CD4-positive, alpha-beta T cell treated with Interleukin-1 beta for 1 hour (primary cell): ENCODE measurements at places on chromosomes 12 and 14.

- no peak for DNase-seq
Measured at GRCh38 chr12:118288174-118288573, 84.5 kb downstream of the TAOK3 start.

GRCh38 chr12:33988197-33988805 lies 34.0 kb upstream of the ALG10 start:
- no peak for DNase-seq

- DNase-seq = no peak
Measured at GRCh38 chr12:50482571-50482970, 22.2 kb upstream of the DIP2B start.

DNA sequence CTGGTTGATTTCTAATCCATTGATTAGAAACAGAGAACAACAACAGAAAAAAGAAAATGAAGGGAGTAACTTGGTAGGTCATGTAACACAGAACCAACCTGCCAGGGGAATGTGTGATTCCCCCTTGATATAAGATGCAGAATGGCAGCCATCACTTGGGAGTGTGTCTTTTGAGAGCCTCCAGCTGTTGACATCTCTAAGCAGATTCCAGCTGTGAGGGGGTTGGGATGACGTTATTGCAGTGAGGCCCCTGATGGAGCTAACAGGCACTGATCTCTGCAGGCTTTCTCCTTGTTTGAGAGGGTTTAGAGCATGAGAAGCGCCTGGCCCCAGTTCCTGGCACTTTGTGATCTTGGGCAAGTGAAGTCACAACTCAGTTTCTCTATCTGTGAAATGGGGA lies 124.9 kb downstream of the PELI2 start:
- no peak for DNase-seq

DNA sequence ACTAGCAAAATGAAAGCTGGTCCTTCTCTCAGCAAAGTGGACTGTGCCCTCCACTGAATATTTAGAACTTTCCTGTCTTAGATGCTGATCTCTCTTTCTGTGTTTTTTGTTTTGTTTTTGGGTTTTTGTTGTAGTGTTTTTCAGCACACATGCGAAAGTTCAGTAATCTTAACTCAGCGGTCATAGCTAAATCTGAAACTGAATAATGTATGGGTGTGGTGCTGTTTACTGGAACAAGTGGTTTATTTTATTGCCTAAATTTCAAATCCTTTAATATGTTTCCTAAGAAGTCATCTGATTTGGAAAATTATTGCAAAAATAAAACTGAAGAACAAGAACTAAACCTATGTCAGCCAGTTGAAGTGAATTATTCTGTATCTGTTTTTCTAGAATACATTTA lies 116.0 kb upstream of the LRIG3 start:
- DNase-seq = no peak

DNA sequence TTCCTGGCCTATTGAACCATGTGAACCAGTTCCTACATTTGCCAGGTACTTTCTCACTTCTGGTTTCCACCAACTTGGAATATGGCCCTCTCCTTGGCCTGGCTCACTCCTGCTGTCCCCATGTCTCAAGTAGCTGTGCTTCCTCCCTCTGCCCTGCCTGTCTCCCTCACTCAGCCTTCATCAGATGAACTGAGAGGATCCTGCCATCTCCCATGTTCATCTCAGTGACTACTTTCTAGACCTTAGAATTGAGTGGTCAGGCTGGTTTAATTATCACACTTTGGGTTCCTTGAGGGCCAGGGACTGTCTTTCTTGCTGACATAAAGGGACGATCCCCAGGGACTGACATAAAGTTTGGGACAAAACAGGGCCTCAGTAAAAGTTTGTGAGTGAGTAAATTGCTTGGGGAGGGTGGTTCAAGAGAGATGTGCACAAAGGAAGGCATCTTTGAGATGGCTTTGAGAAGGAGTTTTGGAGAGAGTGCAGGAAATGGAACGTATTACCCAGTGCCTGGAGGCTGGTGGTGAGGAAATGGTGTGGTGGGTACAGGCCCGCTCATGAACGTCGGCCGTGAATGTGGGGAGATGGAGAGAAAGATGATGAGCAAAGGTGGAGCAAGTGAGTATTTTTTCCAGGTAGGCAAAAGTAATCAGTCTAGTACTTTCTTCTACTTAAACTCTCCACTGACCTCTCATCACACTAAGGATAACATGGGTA lies 20.8 kb downstream of the DYRK2 start:
- DNase-seq = no peak

DNA sequence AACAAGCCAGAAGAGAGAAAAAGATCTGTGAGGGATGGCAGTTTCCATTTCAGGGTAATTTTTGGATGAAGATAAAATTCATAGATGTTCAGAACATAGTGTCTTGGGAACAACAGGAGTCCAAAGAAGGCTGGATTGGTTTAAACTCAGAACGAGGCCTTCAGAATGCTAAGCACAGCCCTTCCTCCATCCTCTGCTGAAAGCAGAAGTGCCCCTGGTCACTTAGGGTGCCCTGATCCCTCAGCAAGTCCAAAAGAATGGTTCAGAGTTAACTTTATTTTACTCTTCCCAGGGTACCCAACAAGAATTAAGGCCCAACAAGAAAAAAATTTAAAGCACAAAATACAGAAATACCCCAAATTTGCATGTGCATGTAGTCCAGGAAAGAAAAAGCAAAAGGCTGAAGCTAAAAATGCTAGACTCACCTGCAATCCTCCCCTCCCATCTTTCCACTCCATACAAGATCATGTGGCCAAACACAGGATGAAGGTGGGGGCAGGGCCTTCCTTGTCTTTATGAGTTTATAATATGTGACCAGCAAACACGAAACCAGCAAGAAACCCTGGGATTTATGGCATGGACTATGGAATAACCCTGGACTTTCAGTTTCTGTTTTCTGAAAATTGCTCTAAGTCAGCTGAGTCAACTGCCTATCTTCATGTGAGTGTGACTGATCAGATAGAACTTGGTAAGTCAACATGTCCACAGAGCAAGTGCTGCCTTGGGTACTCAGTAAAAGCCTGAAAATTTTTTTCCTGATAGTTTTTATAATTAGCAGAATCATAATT lies 21.2 kb downstream of the MAX start:
- DNase-seq = no peak

- no peak for DNase-seq
Measured at GRCh38 chr14:31230573-31230958, 23.0 kb upstream of the HECTD1 start.
